AG04450 (cell line): ENCODE measurements at places on chromosomes 2 and 18.
A peak's percentile ranks its signal among the peaks of the same experiment; 100 is the strongest.

GRCh38 chr2:64779117-64779690, 125.5 kb upstream of the SERTAD2 start:
- DNase-seq, result peak; percentile 41

DNA sequence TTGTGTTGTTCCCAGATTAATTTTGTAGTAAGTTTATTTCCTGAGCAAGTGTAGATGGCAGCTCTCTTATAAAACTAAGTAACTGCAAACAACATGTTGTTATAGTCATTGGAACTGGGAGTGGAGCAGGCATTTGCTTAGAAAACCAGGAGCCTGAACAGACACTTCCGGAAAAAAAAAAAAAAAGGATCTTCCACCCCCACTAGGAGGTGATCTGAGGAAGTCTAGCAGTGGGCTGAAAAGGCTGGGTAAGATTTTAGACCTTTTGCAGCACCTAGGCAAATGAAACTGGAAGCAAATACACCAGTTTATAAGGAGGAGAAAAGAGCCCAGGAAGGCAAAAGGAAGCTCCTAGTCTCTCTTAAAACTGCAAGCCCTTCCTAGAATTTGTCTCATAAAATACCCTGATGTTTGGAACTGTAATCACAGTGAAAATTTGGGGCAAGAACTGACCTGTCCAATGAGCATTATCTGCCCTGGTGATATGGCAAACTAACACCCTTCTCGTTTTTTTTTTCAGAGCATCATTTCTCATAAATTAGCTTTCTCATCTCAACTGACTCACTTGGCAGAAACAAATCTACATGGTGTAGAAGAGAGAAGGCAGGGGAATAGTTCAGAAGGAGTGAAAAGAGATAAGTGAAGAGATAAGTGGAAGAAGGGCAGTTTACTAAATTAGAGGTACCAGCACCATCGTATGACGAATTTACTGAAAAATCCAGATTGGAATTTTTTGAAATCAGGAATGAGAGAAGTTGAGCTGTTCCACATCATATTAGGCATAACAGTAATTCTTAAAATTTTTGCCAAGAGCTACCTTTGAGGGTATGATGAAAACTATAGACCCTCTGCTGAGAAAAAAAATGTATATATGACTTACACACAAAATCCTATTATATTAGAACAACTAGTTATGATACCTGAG, 4.2 kb upstream of the CCNYL1 start:
- DNase-seq, result no peak

GRCh38 chr2:146634230-146635097, 1210.4 kb upstream of the ACVR2A start:
- peak; percentile 29 for DNase-seq

GRCh38 chr2:195498176-195498575, 158.8 kb upstream of the SLC39A10 start:
- no peak for DNase-seq

DNA sequence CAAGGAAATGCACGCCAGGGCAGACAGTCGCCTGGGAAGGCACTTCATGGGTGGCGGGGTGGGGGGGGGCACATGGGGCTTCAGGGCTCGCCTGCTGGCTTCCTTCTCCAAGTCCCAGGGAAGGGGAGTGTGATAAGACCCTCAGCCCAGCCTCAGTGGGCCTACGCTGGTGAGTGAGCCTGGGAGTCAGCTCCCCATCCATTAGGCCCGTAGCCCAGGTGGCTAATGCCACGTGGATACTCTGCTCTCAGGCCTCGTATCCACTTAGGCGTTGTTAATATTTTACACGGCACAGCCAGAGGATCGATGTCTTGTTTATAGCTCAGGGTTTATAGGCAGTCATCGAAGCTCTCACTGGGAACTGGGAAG, 47.1 kb downstream of the KCNIP3 start:
- no peak for DNase-seq

DNA sequence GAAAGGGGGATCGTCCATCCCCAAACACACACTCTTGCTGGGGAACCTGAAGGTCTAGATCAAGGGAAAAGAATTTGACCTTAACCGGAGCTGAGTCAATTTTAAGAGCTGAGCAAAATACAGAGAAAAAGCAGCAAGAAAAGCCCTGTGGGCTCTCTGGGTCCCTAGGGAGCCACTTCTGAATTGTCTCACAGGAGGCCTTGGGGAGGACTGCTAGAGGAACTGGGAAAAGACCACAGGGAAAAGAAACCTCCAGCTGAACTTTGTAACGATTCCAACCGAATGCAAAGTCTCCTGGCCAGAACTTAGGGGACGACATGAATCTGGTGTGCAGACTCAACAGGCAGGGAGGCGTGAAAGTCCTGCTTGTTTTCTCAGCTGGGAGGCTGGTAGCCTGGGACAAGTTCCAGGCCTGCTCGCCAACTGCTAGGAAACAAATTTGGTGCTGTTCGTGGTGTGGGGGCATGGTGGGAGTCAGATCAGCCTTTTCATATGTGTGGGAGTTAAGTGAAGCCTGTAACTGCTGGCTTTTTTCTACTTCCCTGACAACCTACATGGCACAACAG, 644.6 kb upstream of the CNTNAP5 start:
- no peak for DNase-seq

DNA sequence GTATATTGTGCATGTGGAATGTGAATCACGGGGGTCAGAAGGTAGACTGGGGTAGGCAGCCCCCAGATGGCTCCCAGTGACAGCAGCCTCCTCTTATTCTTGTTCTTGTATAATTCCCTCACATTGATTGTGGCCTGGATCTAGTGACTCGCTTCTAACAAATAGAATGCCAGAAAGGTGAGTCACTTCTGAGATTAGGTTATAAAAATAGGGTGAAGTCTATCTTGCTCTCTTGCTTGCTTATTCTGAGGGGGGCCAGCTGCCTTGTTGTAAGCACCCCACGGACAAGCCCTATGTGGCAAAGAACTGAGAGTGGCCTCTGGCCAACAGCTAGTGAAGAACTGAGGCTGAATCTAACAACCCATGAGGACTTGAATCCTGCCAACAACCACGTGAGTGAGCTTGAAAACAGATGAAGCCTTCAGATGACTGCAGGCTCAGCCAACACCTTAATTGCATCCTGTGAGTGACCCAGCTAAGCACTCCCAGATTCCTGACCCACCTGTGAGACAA, 15.6 kb upstream of the RMND5A start:
- peak; percentile 42 for DNase-seq

GRCh38 chr2:75790814-75791467, 80.2 kb upstream of the GCFC2 start:
- no peak for DNase-seq

DNA sequence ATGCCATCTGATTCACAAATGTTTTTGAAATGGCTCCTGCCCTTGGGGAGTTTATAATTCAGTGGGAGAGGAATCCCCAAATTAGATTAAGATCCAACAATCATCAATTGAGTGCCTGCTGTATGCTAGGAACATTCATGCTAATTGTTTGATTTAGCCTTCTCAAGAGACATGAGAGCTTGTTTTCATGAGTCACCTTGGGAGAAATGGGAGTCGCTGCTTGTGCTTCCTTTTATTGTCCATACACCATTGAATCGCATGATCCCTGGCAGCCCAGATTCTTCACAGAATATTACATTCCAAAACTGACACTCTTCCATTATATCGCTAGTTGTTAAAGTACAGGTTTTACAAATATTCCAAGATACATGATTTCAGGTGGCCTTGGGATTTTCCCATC, 106.0 kb upstream of the MAP3K20 start:
- DNase-seq, result no peak

DNA sequence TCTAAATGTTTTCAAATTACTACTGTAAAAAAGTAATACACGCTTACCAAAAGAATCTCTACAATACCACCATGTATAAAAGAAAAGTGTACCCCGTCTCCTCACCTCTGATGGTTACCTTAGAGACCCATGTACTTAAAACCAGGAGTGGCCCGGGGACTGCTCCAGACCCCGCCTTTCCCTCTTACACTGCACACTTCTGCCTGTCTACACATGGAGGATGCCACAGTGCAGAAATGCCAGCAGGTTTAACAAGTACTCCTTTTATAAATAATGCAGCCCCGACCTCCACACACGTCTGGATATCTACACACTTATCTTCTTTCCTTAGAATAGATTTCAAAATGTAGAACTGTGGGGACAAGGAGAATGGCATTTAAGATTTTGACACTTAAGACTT, 5.3 kb downstream of the HDAC4 start:
- DNase-seq, result no peak

DNA sequence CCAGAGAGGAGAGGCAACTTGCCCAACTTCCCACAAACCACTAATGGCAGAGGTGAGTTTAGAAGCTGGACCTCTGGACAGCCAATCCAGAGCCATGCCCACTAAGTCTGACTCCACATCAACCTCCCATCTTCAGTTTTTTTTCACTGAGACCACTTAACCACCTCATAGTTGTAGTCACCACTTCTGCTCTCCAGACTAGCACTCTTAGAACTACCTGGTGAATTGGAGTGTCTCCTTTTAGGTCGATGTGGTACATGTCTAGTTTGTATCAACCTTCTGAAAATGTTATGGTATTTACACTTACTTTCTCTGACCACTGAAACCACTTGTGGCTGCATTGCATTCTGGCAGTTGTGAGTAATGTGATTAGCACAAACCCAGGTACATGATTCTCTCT, 743.6 kb upstream of the FANCL start:
- DNase-seq, result no peak

DNA sequence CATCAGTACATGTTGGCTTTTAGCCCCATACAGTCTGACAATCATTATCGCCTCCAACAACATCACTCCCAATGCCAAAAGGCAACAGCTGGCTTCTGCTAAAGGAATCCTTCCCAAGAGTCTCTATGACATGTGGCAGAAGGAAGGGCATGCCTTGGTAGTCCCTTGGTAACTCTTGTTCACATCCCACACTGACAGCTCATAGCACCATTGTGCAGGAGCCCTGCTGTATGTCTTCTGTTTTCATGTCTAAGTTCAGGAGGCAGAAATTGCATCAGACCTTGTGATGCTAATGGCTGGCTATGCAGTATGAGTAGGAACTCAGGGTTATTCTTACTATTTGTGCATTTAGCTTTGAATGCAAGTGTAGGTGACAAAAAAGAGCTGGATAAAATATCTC, 392.1 kb downstream of the PTH2R start:
- DNase-seq, result no peak

DNA sequence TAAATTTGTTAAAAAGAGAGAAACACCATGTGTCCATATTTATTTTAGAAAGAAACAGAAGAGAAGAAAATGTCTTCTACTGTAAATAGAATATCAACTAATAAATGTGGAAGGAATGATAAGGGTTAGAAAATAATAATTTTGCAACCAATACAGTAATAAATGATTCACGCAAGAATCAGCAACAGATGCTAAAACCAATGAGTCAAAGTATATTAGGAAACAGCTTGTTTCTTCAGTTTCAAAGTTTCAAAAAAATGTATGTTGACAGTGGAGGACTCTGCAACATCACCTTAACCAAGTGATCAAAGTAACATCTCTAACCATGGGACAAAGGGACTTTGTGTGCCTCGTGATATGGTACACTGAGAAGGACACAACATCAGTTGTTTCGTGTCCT, 147.0 kb downstream of the TWIST2 start:
- DNase-seq, result no peak

DNA sequence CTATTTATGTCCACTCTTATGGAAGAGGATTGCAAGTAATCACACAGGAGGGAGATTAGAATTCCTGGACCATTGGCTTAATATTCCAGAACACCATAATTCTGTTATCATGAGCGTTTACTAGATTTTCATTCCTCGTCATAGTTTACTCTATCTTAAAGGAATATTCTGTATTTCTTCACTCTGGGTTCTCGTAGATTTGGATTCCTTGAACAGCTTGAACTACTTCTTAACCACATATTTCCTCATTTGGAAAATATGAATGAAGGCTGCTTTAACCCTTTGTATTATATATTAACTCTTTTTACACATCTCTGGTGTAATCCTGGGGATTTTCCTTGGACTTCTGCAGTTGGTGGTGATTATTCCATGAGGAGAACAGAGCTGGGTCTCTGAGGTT, 46.3 kb upstream of the CCBE1 start:
- no peak for DNase-seq

GRCh38 chr2:233436691-233437438, 82.6 kb downstream of the DGKD start:
- DNase-seq, result no peak

- no peak for DNase-seq
Observed at GRCh38 chr2:44895061-44895460, 46.4 kb upstream of the SIX3 start.

DNA sequence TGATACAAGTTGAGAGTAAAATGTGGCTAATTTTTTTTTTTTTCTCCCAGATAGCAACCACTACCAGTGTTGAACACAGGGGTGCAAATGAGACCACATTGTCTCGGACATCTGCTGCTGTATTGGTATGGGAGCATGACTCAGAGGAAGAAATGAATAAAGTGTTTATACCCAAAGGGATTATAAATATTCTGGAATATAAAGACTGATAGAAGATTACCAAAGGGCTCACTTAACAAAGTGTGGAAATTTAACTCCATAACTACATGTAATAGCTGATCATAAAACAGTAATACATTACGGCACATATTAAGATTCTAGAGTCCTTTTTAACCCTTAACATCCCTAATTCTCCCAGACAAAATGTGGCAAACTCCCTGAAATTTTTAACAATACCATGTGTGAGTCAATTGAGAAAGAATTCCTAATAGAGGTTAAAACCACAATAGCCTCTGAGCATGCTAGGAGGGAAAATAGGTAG, 1023.0 kb upstream of the ACVR2A start:
- no peak for DNase-seq

- DNase-seq, result no peak
Observed at GRCh38 chr2:180539541-180539940, 440.9 kb upstream of the UBE2E3 start.

- DNase-seq, result no peak
Observed at GRCh38 chr18:24000613-24001490, 13.7 kb upstream of the TTC39C start.

DNA sequence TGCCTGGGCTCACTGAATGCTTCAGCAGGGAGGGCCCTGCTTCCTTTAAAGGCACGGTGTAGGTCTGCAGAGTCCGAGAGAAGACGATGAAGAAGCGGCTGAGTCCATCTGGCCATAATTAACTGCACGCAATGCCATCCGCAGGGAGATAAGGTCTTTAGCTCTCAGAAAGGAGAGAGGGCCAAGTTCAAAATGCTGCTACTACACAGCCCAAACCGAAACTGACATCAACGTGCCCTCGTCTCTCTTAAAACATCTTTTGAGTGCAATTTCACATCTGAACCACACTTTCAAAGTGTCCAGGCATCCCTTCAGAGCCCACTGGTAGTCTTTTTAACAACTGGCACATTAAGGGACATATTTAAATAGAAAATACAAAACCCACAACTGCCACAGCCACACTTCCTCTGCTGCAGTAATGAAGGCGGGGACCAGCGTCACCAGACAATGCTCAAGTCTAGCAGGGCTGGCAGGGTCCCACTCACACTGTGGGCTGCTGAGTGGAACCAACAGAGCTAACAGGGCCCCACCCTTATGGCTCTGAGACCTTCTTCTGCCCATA, 35.8 kb downstream of the ST3GAL5 start:
- DNase-seq, result no peak

GRCh38 chr2:232977438-232977971, 35.6 kb downstream of the NGEF start:
- DNase-seq, result no peak
